ENCODE measurements at places on chromosomes 7 and 10.

DNA sequence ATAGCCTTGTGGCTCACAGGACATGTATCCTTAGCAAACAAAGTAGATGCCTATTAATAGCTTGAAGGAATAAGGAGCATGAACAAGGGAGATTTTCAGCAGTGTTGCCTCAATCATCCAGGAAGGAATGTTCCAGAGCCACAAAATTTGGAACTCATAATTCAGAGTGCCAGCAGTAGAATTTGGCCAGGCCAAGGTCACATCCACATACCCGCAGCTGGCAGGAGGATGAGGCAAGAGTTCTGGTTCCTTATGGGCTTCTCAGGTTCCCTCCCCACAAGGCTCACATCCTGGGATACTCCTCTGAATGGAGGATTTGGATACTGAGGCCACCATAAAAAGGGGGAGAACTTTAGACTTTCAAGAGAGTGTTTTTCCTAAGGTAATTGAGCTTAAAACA lies 45.8 kb downstream of the SUFU start:
- DNase-seq = no peak

DNA sequence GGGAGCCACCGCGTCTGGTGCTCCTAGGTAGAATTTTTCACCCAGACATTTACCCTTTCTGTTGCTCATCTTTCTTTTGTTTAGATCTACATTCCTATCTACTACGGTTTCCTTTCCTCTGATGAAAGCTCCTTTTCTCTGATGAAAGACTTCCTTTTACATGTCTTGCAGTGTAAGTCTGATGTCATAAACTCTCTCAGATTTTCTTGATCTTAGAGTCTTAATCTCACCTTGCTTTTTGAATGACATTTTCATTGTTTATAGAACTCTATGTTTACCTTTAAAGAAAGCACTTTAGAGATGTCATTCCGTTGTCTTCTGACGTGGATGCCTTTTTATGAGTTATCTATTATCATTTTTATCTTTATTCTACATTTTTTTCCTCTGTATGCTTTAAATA lies 171.8 kb upstream of the MTPN start:
- DNase-seq = no peak

- no peak for DNase-seq
Measured at GRCh38 chr7:73865738-73866445, 4.9 kb downstream of the TMEM270 start.

DNA sequence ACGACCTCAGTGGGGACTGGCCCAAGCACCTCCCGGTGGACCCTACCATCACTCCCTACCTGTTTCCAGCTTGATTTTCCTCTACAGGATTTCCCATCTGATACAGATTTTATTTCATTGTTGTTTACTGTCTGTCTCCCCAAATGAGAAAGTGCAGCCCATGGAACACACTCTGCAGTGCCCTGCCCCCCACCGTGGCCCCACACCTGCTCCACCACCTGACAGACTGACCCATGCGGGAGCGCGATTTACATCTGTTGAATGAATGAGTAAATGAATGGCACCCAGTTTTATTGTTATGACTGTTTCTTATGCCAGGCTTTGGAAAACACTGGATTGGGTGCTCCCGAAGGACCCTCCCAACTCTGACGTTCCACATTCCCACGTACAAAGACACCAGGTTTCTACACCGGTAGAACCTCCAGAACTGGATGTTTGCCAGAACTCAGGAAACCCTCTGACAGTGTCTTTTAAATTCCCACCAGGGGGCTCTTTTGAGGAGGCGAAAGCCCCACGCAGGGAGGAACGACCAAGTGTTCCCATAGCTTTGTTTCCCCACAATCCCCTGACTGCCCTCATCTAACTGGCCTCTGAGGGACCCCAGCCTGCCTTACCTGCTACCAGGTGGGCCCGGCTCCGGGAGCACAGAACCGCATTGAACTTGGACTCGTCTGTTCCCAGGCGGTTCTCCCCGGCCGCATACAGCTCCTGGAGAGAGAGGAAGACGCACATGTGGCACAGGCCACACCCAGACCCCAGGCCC lies 29.0 kb downstream of the PLAC9 start:
- DNase-seq = no peak

- no peak for DNase-seq
Measured at GRCh38 chr7:116361767-116362166, 137.8 kb upstream of the CAV2 start.

- DNase-seq = no peak
Measured at GRCh38 chr7:1844336-1844950, 174.4 kb downstream of the ELFN1 start.

GRCh38 chr10:47361293-47361692 lies 13.1 kb downstream of the RBP3 start:
- peak; percentile 23 for DNase-seq

GRCh38 chr10:126959431-126959830 lies 54.2 kb downstream of the DOCK1 start:
- DNase-seq = no peak

DNA sequence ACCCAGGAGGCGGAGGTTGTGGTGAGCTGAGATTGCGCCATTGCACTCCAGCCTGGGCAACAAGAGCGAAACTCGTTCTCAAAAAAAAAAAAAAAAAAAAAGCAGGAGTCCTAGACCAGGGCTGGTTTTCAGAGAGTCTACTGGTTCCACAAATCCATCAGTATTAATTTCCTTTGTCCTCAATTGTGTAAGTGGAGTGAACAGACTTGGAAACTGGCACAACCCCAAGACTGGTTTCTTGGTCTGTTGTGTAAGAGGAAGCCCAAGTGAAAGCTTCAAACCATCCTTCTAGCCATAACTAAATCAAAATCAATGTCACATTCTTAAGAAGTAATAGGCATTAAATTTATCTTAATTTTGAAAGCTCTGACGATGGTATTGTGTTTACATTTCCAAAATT lies 213.6 kb downstream of the DGKI start:
- no peak for DNase-seq

DNA sequence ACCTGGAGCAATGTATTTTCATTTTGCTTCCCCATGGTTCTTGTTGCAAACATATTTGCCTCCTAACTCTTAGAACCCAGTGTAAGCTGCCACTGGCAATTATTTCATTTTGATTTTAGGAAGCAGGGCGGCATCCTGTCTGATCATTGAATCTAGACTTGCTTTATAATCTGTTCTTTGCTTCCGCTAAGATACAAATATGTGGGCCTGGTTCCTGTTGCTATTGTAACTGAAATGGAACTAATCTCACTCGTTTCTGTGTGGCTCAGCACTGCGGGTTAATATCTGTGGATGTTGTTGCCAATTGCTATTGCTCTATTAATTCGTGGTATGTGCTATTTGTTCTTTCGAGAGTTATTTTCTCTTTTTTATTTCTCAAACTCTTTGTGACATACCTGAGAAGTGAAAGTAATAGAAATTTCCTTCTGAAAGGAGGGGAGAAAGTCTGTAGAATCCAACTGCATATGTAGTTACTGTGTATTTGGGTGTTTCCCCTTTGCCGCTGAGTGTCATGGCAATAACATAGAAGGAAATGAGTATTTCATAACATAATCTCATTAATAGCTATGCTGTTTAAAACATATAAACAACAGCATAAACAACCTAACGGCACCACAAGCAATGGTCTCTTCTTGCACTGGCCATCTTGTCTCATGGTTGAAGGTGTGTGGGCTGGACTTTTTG lies 62.4 kb downstream of the FZD1 start:
- DNase-seq = no peak

DNA sequence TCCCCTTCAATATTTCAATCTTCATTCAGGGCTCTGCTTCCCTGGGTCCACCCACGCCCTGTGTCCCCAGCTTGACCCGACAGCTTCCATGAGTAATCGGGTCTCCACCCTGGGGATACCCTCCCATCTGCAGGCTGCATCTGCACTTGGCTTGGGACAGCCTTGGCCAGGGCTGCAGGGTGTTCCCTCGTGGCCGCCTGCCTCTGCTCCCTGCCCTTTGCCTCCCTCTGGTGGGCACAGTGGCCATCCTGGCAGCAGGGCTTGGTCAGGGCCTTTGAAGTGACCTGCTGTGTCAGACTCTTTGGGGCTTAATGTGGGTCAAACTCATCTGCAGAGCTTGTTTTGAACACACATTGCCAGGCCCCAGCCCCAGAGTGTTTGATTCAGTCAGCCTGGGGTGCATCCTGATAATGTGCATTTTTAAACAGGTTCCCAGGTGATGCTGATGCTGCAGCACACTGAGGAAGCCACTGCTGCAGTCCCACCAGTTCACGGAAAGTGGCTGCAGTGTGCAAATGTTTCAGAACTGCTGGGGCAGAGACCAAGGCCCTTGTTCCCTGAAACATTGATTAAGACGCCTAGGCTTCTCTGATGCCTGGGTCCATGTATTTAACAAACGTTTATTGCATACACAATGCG lies 80.7 kb upstream of the SEC61G start:
- no peak for DNase-seq

DNA sequence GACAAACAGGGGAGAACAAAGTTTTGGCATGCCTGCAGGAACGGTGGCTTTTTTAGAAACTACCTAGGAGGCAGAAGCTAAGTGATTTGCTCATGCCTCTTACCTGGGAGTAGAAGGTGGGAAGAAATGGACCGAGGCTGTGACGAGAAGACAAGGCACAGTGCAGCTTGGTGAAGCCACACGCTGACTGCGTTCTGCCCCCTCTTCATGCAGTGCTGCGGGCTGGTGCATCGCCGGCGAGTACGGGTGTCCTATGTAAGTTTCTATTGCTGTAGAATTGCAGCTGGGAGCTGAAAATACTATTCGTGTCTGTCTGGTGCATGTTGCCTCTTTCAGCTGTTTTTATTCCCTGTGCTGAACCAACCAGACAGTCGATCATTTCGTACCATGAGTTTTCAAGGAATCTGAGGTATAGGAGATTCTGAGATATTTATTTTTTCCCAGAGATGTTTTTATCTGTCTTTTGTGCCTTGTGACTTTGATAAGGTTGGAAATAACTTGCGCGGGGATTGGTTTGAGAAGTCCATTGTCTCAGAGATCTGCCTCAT lies 120.9 kb downstream of the CACNB2 start:
- no peak for DNase-seq

DNA sequence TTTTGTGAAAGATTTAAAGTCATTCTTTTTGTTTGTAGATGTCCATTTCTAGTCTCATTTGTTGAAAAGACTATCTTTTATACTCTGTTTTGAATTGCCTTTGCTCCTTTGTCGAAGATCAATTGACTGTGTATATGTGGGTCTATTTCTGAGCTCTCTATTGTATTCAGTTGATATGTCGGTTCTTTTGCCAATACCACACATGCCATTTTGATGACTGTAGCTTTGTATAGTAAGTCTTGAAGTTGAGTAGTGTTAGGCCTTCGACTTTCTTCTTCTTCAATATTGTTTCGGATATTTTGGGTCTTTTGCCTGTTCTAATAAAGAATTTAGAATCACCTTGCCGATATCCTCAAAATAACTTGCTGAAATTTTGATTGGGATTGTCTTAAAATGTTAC lies 104.5 kb downstream of the CCSER2 start:
- DNase-seq = no peak

DNA sequence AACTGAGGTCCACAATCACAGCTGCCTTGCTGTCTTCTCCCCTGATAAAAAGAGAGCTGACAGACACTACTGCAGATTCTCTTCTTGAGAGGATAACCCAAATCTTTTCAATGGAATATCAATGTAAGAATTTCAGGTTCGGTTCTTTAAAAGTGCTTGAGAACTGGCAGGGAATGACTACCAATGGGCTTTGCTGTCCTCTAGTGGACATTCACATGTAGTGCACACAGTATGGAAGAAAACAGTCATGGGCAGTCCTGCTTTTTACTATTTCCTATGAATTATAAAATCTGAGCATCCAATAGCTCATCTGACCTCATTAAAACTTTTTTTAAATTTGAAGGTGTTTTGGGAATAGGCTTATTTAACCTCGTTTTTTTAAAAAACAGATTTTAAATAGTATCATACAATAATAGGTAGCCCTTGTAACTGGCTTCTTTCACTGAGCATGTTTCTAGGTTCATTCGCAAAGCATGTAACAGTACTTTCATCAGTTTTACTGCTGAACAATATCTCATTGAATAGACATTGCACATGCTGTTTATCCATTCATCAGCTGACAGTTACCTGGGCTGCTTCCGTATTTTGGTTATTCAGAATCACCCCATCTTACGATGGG lies 18.3 kb downstream of the FZD9 start:
- no peak for DNase-seq

DNA sequence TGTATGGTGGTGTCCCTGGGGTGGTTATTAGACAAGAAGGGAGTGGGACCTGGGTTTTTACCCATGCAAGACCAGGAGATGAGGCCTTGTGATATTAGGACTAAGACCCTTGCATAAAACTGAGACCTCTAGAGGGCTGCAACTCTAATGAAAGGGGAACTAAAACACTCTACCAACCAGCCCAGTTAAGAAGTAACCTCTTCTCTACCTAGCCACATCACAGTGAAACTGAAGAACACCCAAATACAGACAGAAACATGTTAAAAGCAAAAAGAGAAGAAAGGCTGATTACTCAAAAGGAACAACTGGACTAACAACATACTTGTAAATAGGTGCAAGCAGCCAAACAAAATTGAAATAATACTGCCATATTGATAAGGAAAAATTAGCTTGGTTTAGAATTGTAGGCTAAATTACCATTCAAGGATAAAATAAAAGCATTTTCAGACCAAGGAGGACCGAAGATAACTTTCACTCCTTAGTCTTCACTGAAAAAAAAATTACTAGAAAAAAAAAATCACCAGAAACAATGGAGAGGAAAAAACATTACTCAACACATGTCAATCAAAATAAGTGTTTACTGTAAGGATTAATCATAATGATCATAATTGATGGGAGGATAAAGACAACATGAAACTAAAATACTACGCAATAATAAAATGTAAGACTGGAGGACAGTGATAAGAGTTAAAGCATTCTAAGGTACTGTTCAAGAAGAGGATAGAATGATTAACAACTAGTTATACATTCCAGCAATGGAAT lies 27.6 kb downstream of the ERLIN1 start:
- no peak for DNase-seq

- DNase-seq = no peak
Measured at GRCh38 chr7:158279539-158280447, 307.8 kb downstream of the PTPRN2 start.

GRCh38 chr7:139034855-139035585 lies 822 bp downstream of the ZC3HAV1L start:
- no peak for DNase-seq

DNA sequence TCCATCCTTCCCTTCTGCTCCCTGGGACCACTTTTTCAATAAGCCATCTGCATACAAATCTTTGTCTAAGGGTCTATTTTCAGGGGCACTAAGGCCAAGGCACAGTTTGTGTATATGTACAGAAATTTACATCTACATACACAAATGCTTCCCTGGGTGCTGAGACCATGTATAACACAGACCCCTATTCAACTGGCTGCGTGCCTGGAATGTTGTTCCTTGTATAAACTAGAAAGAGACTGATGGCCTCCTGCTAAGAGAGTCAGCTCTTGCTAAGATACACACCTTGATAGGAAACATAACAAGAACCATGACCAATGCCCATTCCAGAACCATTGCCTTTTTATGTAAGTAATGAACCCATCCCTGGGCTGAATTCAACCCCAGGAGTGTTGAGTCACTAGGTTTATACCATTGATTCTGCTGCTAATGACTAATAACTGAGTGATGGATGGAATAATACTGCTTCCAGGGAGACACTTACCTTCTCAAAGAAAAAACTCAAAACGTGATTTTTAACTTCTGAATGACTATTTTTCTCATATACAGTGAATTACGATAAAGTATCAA lies 290.7 kb downstream of the FGFR2 start:
- no peak for DNase-seq

Data from stimulated activated CD4-positive, alpha-beta T cell treated with anti-CD3 and anti-CD28 coated beads, Interleukin-15, amount 100 ng/mL, for 48 hours (primary cell).